ENCODE measurements at places on chromosomes 16 and 17. TPM values are rescaled to one million over a fixed set of nuclear protein-coding genes. Genes with fewer than 3 reads are reported as not detected.

DNA sequence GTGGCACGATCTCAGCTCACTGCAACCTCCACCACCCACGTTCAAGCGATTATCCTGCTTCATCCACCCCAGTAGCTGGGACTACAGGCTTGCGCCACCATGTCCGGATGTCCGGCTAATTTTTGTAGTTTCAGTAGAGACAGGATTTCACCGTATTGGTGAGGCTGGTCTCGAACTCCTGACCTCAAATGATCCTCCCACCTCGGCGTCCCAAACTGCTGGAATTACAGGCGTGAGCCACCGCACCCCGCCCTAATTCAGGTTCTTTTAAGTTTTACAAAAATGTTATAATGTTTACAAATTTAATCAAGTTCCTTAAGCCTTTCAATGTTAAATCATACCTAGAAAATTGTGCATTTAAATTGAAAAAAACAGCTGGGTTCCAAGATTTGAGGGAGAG, 13.3 kb upstream of the GJD3 start:
- no peak for DNase-seq
- no peak overlapping the region for H3K4me3 ChIP-seq
- H3K27ac ChIP-seq, result no peak overlapping the region

Gene GABARAPL2
- 82.4 TPM for total RNA-seq

GRCh38 chr17:19408346-19408710, 2.7 kb upstream of the RNF112 start:
- no peaks in the 10 kb centered on the region for H3K4me1 ChIP-seq
- H3K27ac ChIP-seq, result no peak overlapping the region
- H3K36me3 ChIP-seq, result no peaks in the 10 kb centered on the region
- no peak overlapping the region for H3K4me3 ChIP-seq
- DNase-seq, result no peak
- H3K27me3 ChIP-seq, result peaks cover 29% of the 10 kb centered on the region

Gene KRTAP4-7
- total RNA-seq, result not detected

DNA sequence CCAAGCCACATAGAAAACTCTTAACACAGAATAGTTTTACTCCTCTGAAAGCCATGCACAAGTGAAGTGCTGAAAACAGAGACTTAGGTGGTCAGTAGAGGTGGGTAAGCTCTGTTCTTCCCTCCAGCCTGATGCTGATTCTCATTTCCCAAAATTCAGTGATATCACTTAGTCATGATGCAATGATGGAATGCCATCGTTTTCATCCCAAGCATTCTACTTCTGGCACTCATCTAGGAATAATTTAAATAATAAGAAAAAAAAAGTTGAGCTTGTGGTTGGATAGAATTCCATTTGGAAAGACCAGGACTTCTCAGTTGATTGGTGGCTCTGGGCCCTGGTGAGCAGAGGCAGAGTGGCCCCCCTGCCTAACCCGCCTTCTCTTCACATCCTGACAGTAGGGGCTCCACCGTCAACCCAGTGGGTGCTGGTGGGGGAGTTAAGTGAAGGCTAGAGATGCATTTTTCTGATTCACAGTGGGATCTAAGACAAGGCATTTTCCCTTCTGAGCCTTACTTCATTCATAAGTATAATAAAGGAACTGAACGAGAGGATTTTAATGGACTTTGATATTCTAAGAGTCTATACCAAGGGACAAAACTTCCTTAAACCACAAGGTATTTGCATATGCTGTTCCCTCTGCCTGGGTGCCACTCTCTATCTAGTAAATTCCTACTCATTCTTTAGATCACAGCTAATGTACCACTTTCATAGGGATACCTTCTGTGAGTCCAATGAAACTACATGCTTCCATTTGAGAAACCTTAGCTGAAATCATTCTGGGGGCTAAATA, 310.3 kb upstream of the DYNLRB2 start:
- peaks cover 27% of the 10 kb centered on the region for H3K4me1 ChIP-seq
- no peak overlapping the region for H3K27ac ChIP-seq
- no peak overlapping the region for H3K4me3 ChIP-seq
- H3K36me3 ChIP-seq, result no peaks in the 10 kb centered on the region

Gene C16orf74
- not detected for total RNA-seq

GRCh38 chr17:67358612-67359011, 7.8 kb downstream of the PSMD12 start:
- no peak for DNase-seq
- no peak overlapping the region for H3K4me3 ChIP-seq
- H3K36me3 ChIP-seq, result peaks cover 17% of the 10 kb centered on the region
- no peaks in the 10 kb centered on the region for H3K27me3 ChIP-seq
- H3K4me1 ChIP-seq, result peaks cover 26% of the 10 kb centered on the region
- no peak overlapping the region for H3K27ac ChIP-seq

Gene ANKRD40CL
- total RNA-seq, result not detected

DNA sequence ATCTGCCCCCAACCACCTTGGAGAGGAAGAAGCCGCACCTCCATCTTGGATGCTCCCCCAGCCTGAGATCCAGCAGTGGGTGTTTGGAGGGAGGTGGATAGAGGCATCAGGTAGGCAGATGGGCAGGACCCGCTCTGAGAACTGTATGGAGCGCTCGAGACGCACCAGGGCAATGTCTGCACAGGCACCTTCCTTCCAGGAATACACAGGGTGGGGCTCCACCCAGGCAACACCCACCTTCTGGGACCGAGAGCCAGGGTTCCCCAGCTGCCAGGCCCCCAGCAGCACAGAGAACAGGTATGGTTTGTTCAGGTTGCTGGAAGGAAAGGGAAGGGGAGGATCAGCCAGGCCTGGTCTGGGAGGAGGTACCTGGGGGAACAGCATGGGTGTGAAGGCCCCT, 2.4 kb downstream of the PRSS22 start:
- no peak overlapping the region for H3K4me3 ChIP-seq
- no peaks in the 10 kb centered on the region for H3K36me3 ChIP-seq
- DNase-seq, result no peak
- H3K4me1 ChIP-seq, result peaks cover 16% of the 10 kb centered on the region
- H3K27ac ChIP-seq, result no peak overlapping the region
- peaks cover 3% of the 10 kb centered on the region for H3K27me3 ChIP-seq

GRCh38 chr17:43823350-43824084, 9.4 kb downstream of the MPP3 start:
- DNase-seq, result no peak
- H3K27ac ChIP-seq, result no peak overlapping the region
- H3K4me3 ChIP-seq, result no peak overlapping the region
- no peaks in the 10 kb centered on the region for H3K4me1 ChIP-seq
- no peaks in the 10 kb centered on the region for H3K27me3 ChIP-seq

DNA sequence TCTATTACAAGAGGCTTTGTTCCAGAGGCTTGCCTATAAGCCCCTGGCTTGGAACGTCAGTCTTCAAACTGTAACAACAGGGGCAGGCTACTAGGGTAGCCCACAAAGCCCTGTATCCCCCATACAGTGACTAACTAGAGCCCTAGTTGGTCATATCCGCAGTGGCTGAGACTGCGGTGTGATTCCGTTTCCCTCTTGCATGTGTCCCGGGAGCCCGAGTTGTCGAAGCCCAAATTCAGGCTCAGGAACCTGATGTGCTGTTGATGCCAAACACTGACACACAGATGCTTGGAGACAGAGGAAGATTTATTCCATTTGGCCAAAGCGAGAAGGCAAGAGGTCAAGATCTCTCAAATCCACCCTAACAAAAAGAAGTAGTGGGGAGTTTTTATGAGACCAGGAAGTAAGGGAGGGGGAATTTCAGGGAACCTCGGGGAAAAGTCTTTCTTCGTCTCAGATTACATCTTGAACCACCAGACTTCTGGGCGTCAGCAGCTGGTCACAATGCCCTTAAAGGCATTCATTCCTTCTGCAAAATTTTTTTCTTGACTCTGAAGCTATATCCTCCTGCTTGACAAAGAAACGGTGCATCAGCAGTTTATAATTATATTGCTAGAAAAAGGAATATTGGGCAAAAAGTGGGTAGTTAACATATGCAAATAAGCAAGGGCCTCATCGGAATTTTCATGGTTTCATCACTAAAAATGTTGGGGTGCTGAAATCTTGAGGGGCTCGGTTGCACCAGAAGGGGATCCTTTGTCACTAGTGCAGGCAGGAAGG, 879 bp downstream of the SLFN5 start:
- H3K27me3 ChIP-seq, result peaks cover 12% of the 10 kb centered on the region
- no peaks in the 10 kb centered on the region for H3K36me3 ChIP-seq
- H3K4me1 ChIP-seq, result peaks cover 9% of the 10 kb centered on the region

DNA sequence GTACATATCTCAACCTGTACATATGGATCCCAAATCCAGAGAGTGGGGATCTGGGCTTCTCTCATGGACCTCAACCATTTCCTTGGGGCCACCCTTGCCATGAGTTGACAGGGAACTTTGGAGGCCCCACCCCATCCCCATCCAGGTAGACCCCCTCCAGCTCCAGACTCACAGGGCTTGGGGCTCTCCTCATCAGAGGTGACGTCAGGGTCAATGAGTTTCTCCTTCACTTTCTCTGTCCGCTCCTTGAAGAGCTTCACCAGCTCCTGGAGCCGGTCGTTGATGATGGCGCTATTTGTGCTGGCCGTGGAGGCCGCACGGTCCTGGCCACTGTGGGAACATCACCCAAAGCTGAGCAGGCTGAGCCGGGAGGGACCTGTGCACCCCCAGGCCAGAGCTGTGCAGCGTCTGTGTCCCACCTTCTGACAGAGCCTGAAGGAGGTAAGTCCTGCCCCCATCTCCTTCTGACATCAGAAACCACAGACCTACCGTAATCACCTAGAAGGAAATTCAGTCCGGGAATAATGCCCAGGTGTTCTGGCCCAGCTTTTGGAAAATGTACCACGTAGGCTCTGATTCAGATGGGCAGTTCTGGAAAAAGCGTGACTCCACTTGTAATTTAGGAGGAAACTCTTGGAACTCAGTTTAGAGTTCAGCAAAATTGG, 50.6 kb downstream of the CNGB1 start:
- peaks cover 26% of the 10 kb centered on the region for H3K27me3 ChIP-seq
- H3K4me3 ChIP-seq, result no peak overlapping the region
- no peaks in the 10 kb centered on the region for H3K36me3 ChIP-seq
- no peak overlapping the region for H3K27ac ChIP-seq
- H3K4me1 ChIP-seq, result no peaks in the 10 kb centered on the region

DNA sequence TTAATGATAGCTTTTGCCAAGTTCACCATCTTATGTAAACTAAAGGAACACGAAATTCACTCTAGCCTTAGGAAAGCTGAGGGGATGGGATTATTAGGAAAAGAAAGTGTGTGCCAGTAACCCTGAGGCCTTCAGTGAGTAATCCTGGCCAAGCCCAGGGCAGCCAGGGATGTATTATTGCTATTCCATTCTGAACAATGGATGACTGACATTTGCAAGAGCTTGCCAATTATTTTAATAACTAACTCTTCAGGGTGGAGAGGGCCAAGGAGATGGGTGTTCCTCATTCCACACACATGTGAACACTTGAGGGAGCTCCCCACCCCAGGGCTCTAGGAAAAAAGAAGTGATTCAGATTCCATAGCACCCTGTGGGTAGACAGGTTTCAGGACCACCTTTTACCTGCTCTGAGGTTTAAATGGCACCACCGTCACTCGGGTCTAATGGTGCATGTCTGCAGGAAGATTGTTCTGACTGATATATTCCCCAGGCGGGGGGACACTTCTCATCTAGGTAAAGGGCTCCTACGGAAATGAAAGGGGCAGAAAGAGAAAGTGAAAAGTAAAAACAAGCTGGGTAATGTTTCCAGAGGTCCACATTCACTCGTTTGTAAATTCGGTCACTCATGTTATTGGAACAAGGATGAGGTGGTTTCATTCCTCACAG, 41.5 kb downstream of the TK2 start:
- peaks cover 20% of the 10 kb centered on the region for H3K4me1 ChIP-seq
- DNase-seq, result no peak
- no peaks in the 10 kb centered on the region for H3K27me3 ChIP-seq
- peaks cover 3% of the 10 kb centered on the region for H3K36me3 ChIP-seq
- no peak overlapping the region for H3K4me3 ChIP-seq
- no peak overlapping the region for H3K27ac ChIP-seq

Gene OR3A3
- not detected for total RNA-seq

GRCh38 chr16:49470513-49470991, 96.9 kb downstream of the C16orf78 start:
- no peaks in the 10 kb centered on the region for H3K27me3 ChIP-seq
- H3K4me3 ChIP-seq, result no peak overlapping the region
- no peak overlapping the region for H3K27ac ChIP-seq

Gene NPIPA8
- total RNA-seq, result 0.24 TPM

DNA sequence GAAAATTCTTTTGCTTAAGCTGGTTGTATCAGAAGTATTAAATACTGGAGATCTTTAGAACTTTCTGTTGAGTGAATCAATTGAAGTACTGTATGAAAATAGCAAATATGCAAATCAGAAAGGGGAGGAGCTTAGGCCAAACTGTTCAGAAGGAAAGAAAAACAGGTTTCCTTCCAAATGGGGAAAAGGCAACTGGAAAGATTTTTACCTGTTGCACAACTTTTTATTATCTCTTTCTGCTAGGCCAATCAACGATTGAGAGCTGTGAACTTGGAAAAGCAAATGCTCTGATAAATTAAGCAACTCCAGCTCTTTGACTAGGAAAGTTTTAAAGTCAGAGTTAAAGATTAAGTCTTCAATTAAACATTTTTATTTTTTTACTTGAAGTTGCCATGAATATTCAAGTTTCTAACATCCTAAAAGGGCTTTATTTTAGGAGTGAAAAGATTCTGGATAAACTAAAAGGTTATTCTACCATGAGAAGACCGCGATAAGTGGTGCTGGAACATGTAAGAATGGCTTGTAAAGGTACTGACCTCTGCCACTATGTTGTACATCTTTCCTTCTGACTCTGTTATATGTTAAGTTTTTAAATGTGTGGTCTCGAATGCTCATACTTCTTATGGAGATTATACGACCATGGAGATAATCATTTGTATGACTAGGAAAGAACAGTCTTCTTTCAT, 16.5 kb downstream of the DCUN1D3 start:
- no peak for DNase-seq
- peaks cover 83% of the 10 kb centered on the region for H3K4me1 ChIP-seq

Gene SCNN1B
- total RNA-seq, result not detected

DNA sequence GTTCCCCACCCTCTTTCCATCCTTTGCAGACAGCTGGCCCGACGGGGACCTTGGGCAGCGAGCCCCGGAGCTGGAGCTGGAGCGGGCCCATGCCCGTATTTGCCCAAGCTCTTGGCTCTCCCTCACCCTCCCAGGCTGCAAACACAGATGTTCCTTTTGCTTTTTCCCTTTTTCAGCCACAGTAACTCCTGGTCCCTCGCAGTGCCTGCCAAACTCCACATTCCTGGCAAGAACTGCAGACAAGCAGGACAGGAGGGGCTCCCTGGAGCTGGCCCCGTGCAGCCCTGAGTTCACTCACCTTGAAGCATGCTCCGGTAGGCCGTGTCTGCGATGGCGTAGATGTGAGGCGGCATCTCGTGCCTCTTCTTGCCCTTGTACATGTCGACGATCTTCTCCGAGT, 33.9 kb downstream of the MYH11 start:
- no peaks in the 10 kb centered on the region for H3K4me1 ChIP-seq
- H3K27me3 ChIP-seq, result peaks cover 10% of the 10 kb centered on the region

GRCh38 chr17:9024497-9024896, 3.2 kb downstream of the NTN1 start:
- DNase-seq, result no peak
- H3K4me3 ChIP-seq, result no peak overlapping the region
- no peaks in the 10 kb centered on the region for H3K27me3 ChIP-seq

Gene TRIM72
- not detected for total RNA-seq

Gene SLC9A5
- 0.58 TPM for total RNA-seq
